ENCODE measurements at places on chromosomes 2 and 18.

DNA sequence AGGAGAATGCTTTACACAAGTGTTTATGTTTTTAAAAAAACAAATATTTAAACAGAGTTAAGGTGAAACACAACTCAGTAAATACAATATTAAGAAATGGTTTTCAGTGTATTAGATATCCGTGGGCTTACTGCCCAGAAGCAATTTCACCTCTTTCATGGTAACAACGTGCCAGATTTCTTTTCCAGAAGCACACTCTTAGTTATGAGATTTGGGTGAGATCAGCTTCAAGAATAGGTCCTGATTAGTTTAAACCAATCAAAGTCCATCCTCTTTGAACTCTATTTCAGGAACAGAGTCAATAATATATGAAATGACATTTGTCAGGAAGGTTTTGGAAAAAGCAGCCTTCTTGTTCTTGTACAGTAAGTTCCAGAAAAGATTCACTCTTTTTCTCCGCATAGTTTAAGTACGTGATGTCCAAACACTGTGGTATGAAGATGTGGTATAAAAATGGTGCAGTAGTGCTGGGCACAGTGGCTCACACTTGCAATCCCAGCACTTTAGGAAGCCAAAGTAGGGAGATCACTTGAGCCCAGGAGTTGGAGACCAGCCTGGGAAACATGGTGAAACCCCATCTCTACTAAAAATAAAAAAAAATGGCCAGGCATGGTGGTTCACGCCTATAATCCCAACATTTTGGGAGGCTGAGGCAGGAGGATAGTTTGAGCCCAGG is 14.7 kb downstream of the USP34 start:
- no peak for DNase-seq

- peak; percentile 45 for DNase-seq
Observed at GRCh38 chr18:55266981-55267380, 307.7 kb upstream of the CCDC68 start.

GRCh38 chr2:176793792-176794191 is 418.8 kb upstream of the HNRNPA3 start:
- DNase-seq: no peak

DNA sequence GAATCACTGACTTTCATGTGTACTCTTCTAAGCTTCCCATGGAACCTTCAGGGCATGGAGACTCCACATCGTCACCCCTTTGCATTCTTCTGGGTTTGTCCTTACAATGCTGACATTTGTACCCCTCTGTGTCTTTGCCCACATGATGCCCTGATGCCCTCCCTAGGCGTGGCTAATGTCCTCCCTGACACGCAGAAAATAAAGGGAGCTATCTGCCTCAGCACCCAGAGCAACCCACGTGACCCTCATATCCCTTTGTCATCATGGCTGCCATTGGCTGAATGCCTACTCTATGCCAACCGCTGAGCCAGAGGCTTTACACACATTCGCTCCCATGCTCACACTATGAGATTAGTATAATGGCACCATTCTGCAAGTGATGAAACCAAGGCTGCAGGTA is 86.4 kb upstream of the KLHL29 start:
- DNase-seq: no peak

DNA sequence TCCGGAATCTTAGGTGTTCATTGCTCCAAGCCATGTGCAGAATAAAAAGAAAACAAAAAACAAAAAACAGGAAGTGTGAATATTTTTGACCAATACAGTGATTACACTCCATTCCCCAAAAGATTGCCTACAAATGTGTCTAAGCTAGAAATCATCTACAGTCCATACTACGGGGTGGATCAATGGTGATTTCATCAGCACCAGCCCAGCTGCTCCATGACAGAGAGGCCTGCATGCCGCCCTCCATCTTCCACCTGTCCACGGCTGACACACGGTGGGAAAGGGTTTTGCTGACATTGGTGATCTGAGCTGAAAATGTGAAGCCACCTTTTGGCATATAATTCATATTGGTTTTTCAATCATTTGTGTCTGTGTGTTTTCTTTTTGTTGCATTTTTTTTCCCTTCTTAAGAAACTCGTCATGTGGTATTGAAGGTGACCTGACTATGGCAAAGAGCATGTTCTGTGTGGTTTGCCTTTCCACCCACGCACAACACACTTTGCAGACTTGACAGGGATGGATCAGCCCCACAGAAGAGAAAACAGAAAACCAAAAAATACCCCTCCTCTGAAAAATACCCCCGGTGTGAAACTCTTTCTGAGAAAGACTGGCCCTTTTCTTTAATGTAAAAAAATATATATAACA is 533.1 kb downstream of the RNF144A start:
- no peak for DNase-seq

GRCh38 chr2:160111951-160112798 is 49.8 kb upstream of the PLA2R1 start:
- no peak for DNase-seq

GRCh38 chr2:18752667-18753422 is 163.5 kb upstream of the NT5C1B start:
- peak; percentile 17 for DNase-seq

Measured in AG20443 (cell line).